ENCODE measurements at places on chromosomes 6 and 20. TPM values are rescaled to one million over a fixed set of nuclear protein-coding genes. Genes with fewer than 3 reads are reported as not detected.

GRCh38 chr6:101402622-101403031 lies 9.1 kb downstream of the GRIK2 start:
- DNase-seq, result peak; percentile 17

Gene PBOV1
- total RNA-seq, result not detected

- no peak for DNase-seq
These were observed 6.6 kb upstream of the GFRAL start for GRCh38 chr6:55320696-55321086.

Gene MCHR2
- total RNA-seq, result 4.1 TPM

DNA sequence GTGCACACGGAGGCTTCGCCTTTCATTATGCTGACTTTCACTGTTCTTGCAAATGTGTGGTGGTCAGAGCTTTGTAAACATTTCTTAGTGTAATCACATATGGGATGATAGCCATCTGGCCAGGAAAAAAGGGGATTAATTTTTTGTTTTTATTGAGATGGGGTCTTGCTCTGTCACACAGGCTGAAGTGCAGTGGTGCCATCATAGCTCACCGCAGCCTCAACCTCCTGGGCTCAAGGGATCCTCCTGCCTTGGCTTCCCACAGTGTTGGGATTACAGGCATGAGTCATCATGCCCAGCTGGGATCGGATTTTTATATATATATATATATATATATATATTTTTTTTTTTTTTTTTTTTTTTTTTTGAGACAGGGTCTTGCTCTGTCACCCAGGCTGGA lies 11.0 kb upstream of the TIAM2 start:
- no peak for DNase-seq
